ENCODE measurements at places on chromosomes 2 and 18. TPM values are rescaled to one million over a fixed set of nuclear protein-coding genes. Genes with fewer than 3 reads are reported as not detected.

Gene RIOK3
- 65.3 TPM for total RNA-seq

DNA sequence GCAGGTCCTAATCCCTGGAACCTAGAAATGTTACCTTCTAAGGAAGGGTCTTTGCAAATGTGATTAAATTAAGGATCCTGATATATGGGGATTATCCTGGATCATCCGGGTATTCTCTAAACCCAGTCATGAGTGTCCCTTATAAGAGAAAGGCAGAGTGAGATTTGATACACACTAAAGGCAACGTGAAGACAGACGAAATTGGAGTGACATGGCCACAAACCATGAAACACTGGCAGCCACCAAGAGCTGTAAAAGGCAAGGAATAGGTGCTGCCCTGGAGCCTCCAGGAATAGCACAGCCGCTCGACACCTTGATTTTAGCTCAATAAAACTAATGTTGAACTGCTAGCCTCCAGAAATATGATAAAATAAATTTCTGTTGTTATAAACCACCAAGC, 45.0 kb downstream of the TPGS2 start:
- DNase-seq = no peak

- no peak for DNase-seq
Observed at GRCh38 chr2:118747066-118747465, 100.4 kb downstream of the EN1 start.

- no peak for DNase-seq
Observed at GRCh38 chr2:96113367-96113677, 3.0 kb downstream of the ADRA2B start.

Gene POTEJ
- not detected for total RNA-seq

DNA sequence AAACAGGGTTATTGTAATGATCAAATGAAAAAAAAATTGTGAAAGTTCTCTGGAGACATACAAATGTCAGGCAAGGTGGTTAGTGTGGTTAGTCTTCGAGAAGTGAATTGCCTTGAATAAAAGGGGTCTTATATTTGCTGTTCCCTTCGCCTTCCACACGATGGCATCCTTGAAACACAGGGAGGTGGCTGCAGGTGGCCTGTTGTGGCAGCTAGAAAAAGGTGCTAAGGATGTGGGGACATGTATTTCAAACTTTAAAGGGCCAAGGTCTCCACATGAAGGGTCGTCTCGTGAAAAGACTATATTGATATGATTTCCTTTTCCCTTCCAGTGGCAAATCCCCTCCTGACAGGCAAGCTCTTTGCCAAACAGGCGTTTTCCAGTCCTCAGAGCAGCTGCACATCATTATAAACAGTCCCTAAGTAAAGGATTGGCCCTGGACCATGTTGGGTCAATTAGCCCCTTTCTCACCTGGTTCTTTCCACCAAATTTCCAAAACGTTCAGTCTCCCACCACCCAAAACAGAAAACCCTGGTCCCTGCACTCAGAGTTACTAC, 68.5 kb downstream of the COPS8 start:
- DNase-seq = peak; percentile 40

DNA sequence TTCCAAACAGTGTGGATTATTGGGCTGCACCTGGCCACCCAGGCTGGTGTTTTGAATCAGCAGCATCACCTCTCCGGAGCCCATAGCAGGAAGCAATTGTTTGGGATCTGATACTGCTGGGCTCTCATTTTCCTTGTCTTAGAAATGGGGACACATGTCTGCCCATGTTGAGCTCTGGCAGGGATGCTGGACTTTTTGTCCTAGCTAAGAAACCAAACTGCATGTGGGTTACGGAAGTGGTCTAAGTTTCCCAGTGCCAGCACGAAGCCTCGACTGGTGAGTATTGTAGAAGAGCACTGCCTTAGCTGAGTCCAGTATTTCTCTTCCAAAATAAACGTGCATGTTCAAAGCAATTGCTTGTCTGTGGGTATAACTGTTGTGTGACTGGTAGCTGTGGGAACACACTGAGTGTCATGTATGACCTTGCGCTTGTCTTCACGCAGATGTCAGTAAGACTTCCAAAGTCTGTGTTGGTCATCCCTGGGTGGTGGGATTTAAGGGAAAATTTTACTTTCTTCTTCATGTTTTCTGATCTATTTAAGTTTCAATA, 43.6 kb downstream of the SH3RF3 start:
- DNase-seq = no peak

DNA sequence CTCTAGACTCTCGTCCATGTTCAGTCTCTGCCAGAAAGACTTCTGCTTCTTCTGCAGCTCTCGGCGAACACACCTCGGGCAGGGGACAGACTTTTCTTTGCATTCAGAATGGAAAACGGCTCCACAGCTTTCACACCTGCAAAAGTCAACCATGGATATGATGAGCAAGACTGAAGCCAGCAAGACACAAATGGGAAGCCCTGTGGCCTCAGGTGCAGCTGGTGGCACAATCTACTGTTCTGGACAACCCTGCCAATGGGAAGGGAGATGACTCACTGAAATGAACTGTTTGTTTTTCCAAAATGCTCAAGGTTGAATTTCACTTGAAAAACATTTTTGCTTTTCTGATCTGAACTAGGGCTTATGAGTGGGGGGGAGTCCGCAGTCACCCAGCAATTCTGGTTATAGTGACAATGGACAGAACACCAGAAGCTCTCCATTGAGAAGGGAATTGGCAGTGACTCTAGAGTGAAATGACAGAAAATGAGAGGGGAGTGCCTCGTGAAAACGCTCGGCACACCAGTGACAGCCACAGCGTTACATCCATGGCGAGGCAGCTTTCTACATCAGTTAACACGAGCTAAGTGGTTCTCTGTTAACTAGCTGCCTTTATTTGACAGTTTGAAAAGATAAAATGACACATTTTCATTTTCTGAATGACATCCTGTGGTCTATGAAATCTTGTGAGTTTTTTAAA, 58.8 kb upstream of the FZD5 start:
- DNase-seq = peak; percentile 43

DNA sequence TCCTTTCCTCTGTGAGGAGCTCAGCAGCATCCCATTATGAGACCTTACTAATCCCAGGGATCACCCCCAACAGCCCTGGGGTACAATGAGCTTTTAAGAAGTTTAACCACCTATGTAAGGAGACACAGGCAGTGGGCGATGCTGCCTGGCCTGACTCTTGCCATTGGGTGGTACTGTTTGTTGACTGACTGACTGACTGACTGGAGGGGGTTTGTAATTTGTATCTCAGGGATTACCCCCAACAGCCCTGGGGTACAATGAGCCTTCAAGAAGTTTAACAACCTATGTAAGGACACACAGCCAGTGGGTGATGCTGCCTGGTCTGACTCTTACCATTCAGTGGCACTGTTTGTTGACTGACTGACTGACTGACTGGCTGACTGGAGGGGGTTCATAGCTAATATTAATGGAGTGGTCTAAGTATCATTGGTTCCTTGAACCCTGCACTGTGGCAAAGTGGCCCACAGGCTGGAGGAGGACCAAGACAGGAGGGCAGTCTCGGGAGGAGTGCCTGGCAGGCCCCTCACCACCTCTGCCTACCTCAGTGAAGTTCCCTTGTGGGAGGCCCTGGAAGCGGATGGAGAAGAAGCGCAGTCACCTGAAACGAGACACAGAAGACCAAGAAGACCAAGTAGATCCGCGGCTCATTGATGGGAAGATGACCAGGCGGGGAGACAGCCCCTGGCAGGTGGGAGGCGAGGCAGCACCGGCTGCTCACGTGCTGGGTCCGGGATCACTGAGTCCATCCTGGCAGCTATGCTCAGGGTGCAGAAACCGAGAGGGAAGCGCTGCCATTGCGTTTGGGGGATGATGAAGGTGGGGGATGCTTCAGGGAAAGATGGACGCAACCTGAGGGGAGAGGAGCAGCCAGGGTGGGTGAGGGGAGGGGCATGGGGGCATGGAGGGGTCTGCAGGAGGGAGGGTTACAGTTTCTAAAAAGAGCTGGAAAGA, 7.6 kb downstream of the PROC start:
- DNase-seq = no peak

Gene FSIP2
- 3.1 TPM for total RNA-seq

Gene LOXL3
- 49.0 TPM for total RNA-seq

GRCh38 chr2:221896505-221897151, 324.5 kb upstream of the EPHA4 start:
- DNase-seq = peak; percentile 27

- no peak for DNase-seq
Observed at GRCh38 chr2:117056376-117056748, 758.1 kb upstream of the DDX18 start.
